ENCODE measurements at places on chromosomes 7 and 10.

GRCh38 chr7:135645296-135645904, 16.9 kb upstream of the STMP1 start:
- peak; percentile 51 for DNase-seq

DNA sequence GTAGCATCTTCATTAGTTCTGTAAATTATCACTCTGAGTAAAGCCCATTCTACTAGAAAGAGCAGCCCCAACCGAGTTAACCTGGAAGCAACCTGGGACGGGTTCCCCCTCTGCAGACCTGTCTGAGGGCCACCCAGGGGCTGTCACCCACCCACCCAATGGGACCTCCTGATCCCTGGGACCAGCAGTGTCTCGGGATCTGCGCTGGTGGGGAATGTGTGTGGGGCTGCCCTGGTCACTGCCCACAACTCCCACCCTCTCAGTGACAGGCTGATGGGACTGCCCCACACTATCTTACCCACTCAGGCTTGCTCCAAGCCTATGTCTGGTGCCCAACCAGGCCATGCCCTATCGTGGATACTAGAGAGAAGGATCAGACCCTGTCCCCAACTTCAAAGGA, 215.0 kb downstream of the GRID1 start:
- DNase-seq = no peak

DNA sequence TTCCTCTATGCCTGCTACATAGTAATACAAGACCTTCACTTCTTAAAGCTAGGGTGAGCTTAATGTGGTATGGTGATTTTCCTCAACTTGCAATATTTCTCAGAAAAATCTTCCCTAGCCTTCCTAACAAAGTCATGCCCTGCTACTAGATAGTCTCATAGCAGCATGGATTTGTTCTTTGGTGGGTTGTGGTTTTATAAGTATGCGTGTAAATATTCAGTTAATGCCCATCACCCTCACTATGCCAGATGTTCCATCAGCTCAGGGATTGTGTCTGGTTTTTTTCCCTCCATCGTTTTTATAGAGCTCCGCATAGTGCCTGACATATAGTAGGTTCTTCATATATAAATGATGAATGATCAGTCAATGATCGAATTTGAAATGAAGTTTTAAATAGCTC, 182.8 kb downstream of the CREB5 start:
- DNase-seq = no peak

DNA sequence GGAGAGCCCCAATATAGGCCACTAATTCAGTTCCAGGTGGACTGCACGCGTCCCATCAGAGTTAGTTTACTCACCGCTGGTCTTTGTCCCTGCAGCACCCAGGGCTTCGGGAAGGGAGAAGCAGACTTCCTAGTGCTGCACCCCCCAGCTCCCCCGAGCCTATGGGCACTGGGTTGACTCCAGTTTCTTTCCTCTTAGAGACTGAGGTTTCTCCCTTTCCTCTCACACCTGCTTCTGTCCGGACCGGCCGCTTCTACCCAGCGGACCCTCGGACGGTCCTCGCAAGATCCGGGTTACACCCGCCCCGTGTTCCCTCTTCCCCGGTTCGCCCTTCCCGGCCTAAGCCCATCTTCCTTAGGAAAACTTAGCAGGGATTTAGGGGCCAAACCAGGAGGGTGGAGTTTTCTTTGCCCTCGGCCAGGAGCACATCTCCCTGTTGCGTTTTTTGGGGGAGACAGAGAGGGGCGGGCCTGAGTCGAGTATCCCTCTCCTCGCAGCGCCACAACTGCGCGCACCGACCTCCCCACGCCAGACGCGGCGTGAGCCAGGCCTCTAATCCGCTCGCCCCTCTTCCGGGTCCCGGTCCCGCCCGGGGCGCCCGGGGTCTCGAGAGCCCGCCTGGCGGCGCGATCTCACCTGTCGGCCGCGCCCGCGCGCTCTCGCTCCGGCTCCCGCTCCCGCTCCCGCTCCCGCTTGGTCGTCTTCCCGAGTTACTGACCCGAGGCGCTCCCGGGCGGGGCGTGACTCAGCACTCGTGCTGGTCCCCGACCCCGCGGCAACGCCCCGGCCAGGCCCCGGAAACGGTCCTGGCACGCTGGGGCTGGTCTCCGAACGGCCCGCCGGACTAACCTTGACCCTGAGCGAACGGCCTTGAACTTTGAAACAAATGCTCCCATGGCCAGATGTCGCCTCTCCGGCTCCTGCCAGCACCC, at the start of gene AIFM2:
Gene AIFM2 (minus strand): TSS at position 728 of the 932 bp plus-strand sequence. CDS start 8,741 bp downstream, outside the sequence.
- DNase-seq = peak; percentile 78

GRCh38 chr10:6514180-6514579, 65.9 kb downstream of the PRKCQ start:
- no peak for DNase-seq

- no peak for DNase-seq
These were observed 25.0 kb downstream of the SLC25A28 start for GRCh38 chr10:99595236-99595635.

GRCh38 chr10:92278996-92279696, 11.7 kb downstream of the CPEB3 start:
- DNase-seq = no peak

- DNase-seq = no peak
These were observed 51.5 kb downstream of the CHST15 start for GRCh38 chr10:124041675-124042445.
